ENCODE measurements at places on chromosomes 11 and 22.

DNA sequence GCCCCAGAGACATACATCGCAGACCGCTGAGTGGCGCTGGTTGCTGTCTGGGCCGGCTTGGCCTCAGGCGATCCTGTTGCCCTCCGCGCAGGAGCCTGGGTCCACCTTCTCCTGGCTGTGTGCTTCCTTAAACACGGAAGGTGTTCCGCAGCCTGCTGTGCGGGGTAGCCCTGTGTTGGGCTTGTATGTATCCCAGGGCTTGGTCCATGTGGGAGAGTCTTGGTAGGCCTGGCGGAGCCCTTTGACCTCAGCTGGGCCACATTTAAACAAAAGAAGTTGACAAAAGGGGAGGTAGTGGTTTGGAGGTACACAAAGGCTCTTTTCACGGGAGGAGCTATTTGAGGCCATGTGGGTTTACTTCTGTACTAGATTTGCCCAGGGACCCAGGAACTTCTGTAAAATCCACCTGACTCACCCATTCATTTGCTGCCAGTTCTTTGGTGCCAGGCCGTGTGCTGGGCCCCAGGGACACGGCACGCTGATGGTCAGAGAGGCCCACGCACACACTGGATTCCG is 11.0 kb upstream of the GRAMD4 start:
- DNase-seq = peak; percentile 61

DNA sequence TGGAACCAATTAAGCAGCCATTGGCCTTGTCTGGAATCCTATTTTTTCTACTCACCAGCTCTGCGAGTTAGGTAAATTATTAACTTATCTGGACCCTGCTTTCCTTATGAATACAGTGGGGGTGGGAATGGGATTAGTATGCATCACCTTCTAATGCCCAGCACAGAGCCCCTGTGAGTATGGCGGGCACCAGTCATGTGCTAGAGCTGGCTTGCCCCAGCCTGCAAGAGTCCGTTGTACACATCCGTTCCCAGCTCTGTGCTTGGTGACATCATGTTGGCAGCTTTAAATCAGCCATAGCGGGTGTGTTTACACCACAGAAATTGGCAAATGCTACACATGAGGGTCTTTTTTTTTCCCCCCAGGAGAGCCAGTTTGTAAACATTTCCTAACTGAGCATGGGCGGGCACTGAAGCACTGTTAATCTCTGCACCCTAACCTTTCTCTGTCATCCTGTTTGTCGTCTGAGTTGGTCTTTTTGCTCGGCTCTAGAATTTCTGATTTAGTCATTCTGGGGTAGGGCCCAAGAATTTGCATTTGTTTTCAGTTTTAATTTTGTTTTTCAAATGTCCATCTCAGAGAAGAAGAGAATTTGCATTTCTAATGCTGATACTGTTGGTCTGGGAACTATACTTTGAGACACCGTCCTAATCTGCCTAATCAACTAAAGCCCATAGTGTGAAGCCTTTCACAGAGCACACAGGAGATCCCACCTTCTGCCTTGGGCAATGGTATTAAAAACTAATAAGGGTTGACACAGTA is 130.3 kb upstream of the TBCEL start:
- DNase-seq = no peak

GRCh38 chr11:86637988-86638387 is 34.4 kb downstream of the ME3 start:
- no peak for DNase-seq

DNA sequence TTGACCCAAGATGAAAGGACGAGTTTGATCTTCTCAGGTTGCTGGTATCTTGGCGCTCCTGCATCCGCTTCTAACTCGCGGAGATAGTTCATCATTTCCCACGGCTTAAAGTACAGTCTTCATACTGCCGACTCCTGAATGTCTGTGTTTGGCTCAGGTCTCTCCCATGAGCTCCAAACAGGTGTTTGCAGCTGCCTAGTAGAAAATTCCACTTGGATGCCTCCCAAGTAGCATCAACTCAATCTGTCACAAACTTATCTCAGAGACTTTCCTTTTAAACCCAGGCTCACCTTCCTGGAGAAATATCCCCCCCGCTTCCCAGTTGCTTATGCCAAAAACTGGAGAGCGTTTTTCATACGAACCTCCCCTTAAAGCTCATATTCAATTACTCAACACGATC is 986.5 kb downstream of the TBC1D22A start:
- no peak for DNase-seq

GRCh38 chr11:22459048-22459447 is 120.9 kb downstream of the SLC17A6 start:
- DNase-seq = no peak

DNA sequence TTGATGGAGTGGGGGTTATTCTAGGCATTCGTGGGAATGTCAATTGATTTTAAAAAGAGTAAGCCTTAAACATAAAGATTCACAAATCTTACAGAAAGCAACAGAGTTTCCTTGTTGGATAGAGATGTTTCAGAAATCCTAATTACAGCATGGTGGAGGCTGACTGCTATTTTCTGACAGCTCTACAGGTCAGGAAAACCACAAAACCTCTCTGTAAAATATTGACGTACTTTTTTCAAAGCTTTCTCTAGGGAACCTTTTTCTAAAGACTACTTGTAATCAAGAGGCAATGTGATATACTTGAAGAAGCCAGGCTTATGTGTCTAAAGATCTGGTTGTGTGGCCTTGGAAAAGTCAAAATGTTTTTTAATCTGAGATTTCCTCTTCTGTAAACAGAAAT is 9.1 kb upstream of the OR8B8 start:
- DNase-seq = no peak

DNA sequence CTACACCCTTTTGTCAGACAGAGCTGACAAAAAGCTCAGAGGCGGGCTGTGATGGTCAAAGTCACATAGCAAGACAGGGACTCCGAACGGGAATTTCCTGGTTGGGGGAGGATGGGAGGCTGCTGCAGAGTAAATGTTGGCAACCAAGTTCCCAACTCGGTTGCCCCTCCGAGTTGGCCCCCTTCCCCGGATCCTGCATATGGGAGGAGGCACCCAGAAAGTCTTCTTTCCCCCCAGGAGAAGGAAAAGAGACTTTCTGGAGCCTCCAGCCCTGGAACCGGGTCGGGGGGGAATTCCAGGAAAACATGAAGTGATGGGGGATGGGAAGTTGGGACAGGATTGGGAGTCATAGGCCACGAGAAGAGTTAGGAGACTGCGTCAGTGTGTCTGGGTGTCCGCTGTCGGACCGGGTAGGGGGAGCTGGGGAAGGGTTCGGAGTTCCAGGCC is 614 bp downstream of the SELENOM start:
- no peak for DNase-seq

DNA sequence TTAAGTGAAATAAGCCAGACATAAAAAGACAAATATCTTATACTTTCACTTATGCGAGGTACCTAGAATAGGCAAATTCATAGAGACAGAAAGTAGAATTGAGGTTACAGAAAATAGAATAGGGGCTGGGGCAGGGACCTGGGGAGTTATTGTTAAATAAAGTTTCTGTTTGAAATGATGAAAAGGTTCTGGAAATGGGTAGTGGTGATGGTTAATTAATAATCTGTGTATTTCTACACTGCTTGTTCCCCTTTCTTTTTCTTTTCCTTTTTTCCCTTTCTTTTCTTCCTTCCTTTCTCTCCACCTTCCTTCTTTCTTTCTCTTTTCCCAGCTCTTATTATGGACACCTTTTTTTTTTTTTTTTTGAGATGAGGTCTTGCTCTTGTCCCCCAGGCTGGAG is 2.8 kb downstream of the NAALADL1 start:
- no peak for DNase-seq

DNA sequence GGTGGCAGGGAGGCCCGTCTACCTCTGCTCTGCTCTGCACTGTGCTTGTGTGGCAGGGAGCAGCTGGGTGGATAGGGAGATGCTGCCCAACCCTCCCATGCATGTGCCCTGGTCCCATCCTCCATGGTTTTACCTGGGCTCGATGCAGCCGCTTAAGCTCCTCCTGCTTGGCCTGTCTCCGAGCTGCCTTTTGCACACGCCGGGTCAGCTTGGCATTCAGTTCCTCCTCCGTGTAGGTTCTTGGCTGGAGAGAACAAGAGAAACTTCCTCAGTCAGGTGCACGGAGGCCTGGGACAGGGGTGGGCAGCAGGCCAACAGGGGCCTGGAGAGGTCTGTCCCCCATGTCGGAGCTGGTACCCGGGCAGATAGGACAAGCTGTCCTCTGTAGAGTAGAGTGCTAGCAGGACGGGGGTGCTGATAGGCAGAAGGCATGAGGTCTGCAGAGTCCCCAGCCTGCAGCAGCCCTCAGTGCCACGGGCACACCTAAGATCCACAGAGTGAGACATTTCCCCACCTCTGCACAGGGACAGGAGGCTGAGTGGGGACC is 36.4 kb upstream of the BID start:
- no peak for DNase-seq

DNA sequence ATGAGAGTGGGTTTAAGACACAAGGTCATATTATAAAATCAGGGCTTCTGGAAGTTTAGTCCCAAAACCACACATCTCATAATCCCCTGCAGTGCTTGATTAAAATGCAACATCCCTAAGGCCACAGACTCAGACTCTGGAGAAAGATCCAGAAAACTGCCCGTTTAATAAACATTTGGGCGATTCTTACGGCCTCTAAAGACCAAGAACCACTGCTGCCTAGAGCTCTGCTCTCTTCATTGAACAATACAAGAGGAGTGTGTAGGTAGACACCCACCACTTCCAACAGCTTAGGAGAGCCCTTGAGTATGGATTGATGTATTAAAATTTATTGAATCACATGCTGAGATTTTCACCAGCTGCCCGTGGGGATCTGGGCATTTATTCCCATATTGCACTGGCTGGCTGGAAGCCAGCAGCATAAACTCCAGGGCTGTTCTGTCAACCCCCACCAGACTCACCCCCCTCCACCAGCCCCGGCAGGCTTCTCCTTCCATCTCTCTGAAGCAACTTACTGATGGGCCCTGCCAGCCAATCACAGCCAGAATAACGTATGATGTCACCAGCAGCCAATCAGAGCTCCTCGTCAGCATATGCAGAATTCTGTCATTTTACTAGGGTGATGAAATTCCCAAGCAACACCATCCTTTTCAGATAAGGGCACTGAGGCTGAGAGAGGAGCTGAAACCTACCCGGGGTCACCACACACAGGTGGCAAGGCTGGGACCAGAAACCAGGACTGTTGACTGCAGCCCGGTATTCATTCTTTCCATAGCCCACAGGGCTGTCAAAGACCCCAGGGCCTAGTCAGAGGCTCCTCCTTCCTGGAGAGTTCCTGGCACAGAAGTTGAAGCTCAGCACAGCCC is 749 bp upstream of the BEST1 start:
- peak; percentile 84 for DNase-seq

- no peak for DNase-seq
Measured at GRCh38 chr11:27696961-27697360, 3.3 kb downstream of the BDNF start.

GRCh38 chr11:61905067-61905696 is 12.2 kb downstream of the RAB3IL1 start:
- DNase-seq = no peak

DNA sequence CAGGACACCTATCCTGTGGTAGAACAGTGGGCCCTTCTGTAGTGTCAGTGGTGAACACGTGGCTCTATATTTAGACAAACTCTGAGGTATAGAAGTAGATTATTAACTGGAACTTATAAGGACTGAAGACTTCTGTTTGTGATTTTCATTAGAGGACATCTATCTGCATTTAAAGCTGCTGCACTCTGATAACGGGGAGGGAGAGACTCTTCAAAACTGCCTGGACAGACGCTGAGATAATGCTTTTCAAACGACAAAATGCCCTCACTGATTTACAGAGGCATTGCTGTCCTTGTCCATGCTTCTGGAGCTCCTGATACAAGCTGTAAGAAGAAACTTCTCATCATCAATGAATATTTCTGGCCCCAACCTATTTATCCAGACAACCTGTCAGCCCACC is 425.2 kb downstream of the OPCML start:
- no peak for DNase-seq

DNA sequence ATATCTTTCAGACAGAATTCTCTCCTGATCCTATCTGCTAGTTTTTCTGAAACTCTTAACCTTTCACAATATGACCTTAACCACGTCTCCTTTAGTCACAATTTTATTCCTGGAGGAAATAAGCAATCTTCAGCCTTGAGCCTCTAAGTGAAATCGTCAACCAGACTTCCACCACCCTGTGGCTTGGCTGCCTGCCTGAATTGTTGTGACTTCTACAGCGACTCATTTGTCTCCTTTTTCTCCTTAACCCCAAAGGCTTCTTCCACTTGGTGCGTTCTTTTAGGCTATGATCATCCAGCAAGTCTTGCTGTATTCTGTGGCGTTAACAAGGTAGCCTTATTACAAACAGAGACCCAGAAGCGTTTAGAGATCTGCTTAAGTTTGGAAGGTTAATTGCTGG is 535.1 kb upstream of the ARHGAP42 start:
- no peak for DNase-seq

DNA sequence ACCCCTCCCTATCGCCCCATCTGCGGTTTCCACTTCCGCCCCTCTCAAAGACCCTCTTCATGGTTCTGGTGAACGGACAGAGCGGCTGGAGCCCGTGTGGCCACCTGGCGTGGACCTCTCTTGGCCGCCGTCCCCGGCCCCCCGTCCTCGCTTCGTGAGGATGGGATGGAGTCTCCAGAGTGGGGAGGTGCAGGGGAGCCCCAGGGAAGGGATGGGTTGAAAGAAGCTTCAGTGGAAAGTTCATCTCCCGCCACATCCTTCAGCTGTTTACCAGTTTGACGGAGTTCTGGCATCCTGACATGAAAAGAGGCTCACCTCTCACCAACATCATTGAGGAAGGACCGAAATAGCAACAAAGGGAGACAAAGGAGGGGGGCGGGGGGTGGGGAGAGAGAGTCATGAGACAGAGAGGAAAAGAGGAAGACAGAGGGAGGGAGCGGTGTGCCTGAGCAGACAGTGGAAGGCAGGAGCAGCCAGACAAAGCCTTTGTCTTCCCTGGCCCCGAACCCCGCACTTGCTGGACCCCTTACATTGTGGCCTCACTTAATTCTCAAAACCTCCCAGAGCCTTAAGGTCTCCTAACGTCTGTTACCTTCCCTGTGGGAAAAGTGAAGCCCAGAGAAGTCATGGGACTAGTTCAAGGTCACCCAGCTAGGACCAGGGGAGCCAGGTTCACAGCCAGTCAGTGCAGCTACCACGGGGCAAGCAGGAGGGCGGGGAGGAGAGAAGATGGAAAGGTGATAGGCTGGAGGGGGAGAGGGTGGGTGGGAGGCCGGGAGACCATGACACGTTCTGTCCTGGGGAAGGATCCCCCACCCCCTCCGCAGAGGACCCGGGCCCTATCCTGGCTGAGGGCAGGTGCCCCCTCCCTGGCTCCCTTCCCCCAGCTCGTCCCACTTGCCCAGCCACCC is 54.9 kb downstream of the CD6 start:
- no peak for DNase-seq

- no peak for DNase-seq
Measured at GRCh38 chr11:45659031-45659817, 6.2 kb downstream of the CHST1 start.

DNA sequence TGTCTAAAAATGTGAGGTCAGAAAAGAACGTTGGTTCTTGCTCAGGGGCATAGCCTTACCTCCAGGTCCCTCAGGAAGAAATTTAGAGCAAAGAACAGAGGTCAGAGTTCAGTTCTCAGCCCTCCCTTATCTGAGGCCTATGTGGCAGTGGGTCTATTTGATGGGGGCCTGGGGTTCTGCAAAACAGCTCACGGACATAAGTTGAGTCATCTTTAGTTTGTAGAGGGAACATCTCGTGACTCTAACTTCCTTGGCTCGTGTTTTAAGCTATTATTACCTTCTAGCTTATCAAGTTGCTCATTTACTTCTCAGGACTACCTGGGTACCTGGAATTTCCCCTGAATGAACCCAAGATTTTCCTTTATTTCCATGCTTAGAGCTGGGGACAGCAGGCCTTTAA is 91.3 kb upstream of the AMOTL1 start:
- DNase-seq = no peak

All from HuH-7.5 (cell line).